ENCODE measurements at places on chromosomes 12 and 14.

DNA sequence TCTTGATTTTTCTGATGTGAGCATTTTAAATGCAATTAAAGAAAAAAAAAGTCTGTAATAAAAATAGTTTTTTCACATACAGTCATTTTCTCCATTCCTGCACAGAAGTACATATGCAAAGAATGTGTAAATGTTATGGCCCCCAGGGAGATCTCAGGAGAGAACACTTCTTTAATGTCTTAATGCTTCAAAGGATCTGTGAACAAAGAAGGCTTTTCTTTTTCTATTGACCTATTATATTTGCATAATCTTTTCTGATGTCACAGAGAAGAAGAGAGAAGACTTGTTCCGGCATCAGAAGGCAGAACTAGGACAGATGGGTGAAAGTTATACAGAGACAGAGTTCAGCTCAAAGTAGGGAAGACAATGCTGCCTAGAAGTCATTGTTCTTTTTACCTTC, 413.5 kb upstream of the STXBP6 start:
- no peak for DNase-seq

DNA sequence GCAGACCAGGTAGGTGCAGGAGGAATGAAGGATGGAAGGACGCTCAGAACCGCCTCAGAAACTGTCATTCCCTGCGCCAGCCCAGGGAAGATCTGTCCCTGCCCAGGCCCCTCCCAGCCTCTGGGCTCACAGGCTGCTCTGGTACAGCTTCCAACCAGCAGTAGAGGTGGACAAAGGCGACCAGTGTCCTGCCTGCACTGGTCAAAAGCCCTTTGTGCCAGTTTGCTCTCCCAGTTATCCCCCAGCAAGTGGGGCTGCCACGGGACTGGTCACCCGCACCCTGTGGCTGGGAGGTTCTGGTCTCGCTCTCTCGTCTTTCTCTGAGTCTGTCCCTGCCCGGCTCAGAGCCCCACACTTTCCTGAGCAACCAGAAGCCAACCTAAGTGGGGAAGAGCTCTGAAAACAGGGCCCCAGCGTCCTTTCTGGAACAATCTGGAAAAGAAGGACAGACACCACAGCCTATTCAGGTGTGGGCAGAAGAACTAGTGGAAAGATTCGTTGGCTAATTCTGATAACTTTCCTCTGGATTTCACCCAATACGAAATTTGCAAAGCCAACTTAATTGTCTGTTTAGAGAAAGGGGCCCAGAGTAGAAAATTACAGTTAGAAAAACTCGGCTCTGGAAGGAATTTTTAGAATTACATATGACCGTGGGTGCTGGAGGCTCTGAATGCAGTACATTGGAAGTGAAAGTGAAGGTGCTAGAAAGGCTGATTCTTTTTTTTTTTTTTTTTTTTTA, 21.7 kb downstream of the SNRNP35 start:
- no peak for DNase-seq

- DNase-seq = peak; percentile 71
These were observed 262.4 kb upstream of the HMGA2 start for GRCh38 chr12:65561798-65562382.

GRCh38 chr12:60844101-60844500, 1248.3 kb downstream of the SLC16A7 start:
- DNase-seq = no peak

GRCh38 chr14:71525663-71526221, 406.5 kb upstream of the RGS6 start:
- DNase-seq = no peak

DNA sequence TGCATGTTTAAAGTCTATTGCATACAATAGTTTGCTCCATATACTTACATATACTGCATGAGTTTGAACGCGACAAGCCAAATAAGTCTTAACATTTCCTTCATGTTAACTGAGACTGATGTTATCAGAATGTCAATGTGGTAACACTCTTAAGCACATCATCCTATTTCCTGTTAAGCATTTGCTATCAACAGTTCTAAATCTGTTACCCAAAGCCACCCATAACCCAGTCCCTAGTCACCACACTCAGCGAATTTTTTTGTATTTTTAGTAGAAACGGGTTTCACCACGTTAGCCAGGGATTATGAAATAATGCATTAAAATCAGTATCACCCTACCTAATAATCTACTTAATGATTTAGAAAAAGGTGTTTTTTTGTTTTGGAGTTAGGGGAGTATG, 39.4 kb downstream of the HNRNPC start:
- DNase-seq = no peak

DNA sequence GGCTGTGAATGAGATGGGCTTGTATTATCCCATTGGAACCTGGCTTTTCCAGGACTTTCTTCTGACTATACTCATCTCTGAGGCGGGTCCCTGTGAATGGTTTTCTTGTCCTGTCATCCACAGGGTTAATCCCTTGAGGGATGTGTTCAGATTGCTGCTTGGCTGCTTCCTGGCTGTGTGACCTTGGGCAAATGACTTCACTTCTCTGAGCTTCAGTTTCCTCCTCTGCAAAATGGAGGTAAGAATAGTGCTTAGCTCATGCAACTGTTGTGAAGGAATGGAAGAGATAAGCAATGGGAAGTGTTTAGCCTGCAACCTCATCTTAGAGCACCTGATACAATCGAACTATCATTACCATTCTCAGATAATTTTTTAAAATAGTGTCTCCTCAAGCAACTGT, 32.1 kb upstream of the PPP1CC start:
- DNase-seq = no peak

Data from fibroblast of pulmonary artery (primary cell).